ENCODE measurements at places on chromosomes 11 and 22. TPM values are rescaled to one million over a fixed set of nuclear protein-coding genes. Genes with fewer than 3 reads are reported as not detected.

The OR51E2 gene
- total RNA-seq = 0.45 TPM

The TUT1 gene
- total RNA-seq = 20.7 TPM

The CD6 gene
- total RNA-seq = 2.5 TPM

The MB gene
- total RNA-seq = not detected

The OR52H1 gene
- total RNA-seq = 0.89 TPM

The WDR74 gene
- total RNA-seq = 34.5 TPM

The SCGB1D2 gene
- total RNA-seq = not detected

The CABP4 gene
- 2.5 TPM for total RNA-seq

The MMP8 gene
- 2.3 TPM for total RNA-seq

The LYVE1 gene
- 48.4 TPM for total RNA-seq

The TBC1D10A gene
- 29.4 TPM for total RNA-seq

The SERHL2 gene
- 7.8 TPM for total RNA-seq

The ASCL2 gene
- total RNA-seq = 0.80 TPM

The TTC28 gene
- total RNA-seq = 58.4 TPM

The E2F8 gene
- 0.13 TPM for total RNA-seq

The GGTLC3 gene
- not detected for total RNA-seq

The FAM180B gene
- total RNA-seq = 3.0 TPM

The MS4A12 gene
- not detected for total RNA-seq

The BATF2 gene
- total RNA-seq = 2.9 TPM

The SMTN gene
- 283 TPM for total RNA-seq

The AMPD3 gene
- total RNA-seq = 9.1 TPM

The TTC12 gene
- total RNA-seq = 29.1 TPM

The CCDC15 gene
- total RNA-seq = 2.8 TPM

The SORL1 gene
- 45.1 TPM for total RNA-seq

The ADORA2A gene
- 8.4 TPM for total RNA-seq

The PEX16 gene
- 19.0 TPM for total RNA-seq

The DBX1 gene
- total RNA-seq = not detected

The RASD2 gene
- total RNA-seq = 0.45 TPM

The CEND1 gene
- not detected for total RNA-seq

The TMEM151A gene
- total RNA-seq = 0.31 TPM

The NCR3LG1 gene
- 2.1 TPM for total RNA-seq

The OR10A2 gene
- total RNA-seq = not detected

The PIK3IP1 gene
- total RNA-seq = 58.5 TPM

The GPR83 gene
- 0.62 TPM for total RNA-seq

The BAIAP2L2 gene
- total RNA-seq = 1.6 TPM

The ANKK1 gene
- 0.98 TPM for total RNA-seq

The GPHA2 gene
- not detected for total RNA-seq

The ZNF214 gene
- 8.3 TPM for total RNA-seq

The ZNF215 gene
- total RNA-seq = 0.80 TPM

The SLC17A6 gene
- total RNA-seq = not detected

The RCOR2 gene
- 0.40 TPM for total RNA-seq

The FXYD6 gene
- 141 TPM for total RNA-seq

The NCF4 gene
- total RNA-seq = 30.4 TPM

The POU2AF1 gene
- 1.2 TPM for total RNA-seq

The RAB38 gene
- total RNA-seq = 3.2 TPM

The SYTL2 gene
- 24.6 TPM for total RNA-seq

The GUCD1 gene
- total RNA-seq = 61.2 TPM

The HEPN1 gene
- not detected for total RNA-seq
